ENCODE measurements at places on chromosomes 6 and 20.

DNA sequence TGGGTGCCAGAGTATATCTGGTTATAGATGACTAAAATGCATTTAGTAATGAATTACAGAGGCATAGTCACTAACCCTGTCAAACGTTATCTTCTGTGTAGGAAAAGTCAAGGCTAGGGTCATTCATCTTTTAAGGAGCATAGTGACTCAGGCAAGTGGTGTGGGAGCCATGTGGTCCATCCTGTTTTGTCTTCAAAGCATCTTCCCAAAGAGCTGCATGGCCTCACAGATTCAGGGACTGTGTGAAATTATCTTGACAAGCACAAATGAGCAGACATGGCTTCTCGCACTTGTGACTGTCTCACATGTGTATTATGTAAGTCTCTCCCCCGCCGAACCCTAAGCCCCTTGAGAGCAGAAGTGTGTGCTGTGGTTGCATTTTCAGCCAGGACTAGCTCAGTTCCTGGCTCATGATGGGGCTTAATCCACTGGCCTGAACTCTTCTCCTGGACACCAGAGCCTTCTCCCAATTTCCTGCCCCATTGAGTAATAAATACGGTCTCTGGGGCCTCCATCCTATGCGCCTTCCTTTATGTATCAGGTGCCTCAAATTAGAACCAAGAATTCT is 769.1 kb downstream of the QKI start:
- no peak for DNase-seq

GRCh38 chr6:37539171-37540028 is 39.7 kb upstream of the CCDC167 start:
- DNase-seq = no peak

DNA sequence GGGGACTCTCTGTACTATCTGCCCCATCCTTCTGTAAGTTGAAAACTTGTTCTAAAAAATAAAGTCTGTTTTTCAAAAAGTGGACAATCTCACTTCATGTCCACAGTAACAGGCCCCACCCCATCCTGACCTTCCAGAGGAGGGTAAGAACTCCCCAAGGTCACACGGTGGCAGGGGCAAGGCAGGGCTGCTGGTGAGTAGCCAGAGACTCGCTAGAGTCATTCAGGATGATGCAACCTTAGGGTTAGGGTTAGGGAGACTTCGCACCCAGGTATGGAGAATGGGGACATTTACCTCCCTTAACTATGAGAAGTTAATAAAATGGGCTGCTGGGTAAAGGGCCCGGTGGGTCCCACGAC is 15.4 kb downstream of the PEDS1 start:
- no peak for DNase-seq

DNA sequence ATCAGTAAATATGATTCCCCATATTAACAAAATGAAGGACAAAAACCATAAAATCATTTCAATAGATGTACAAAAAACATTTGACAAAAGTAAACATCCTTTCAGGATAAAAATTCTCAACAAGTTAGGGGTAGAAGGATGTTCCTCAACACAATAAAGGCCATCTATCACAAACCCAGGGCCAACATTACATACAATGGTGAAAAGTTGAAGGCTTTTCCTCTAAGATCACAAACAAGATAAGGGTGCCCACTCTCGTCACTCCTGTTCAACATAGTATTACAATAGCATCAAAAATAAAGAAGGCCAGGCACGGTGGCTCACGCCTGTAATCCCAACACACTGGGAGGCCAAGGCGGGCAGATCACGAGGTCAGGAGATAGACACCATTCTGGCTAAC is 22.6 kb upstream of the ASF1A start:
- DNase-seq = no peak

DNA sequence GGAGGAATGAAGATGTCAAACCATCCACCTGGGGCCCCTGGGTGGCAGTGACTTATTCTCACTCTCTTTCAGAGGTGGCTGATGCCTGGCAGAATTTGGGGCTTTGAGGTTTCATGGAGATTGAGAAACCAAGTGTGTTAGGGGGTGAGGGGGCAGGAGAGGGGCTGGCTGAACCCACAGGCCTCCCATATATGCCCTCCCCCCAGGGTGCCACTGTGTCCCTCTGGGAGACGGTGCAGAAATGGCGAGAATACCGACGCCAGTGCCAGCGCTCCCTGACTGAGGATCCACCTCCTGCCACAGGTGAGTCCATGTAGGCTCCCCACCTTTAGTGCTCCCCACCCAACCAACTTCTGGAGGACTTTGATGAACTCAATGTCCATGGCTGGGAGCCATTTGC is 7.6 kb downstream of the GLP1R start:
- DNase-seq = no peak

GRCh38 chr6:14123386-14124111 is 6.0 kb downstream of the CD83 start:
- DNase-seq = no peak

- DNase-seq = no peak
Measured at GRCh38 chr6:112049026-112049799, 4.7 kb upstream of the CCN6 start.

DNA sequence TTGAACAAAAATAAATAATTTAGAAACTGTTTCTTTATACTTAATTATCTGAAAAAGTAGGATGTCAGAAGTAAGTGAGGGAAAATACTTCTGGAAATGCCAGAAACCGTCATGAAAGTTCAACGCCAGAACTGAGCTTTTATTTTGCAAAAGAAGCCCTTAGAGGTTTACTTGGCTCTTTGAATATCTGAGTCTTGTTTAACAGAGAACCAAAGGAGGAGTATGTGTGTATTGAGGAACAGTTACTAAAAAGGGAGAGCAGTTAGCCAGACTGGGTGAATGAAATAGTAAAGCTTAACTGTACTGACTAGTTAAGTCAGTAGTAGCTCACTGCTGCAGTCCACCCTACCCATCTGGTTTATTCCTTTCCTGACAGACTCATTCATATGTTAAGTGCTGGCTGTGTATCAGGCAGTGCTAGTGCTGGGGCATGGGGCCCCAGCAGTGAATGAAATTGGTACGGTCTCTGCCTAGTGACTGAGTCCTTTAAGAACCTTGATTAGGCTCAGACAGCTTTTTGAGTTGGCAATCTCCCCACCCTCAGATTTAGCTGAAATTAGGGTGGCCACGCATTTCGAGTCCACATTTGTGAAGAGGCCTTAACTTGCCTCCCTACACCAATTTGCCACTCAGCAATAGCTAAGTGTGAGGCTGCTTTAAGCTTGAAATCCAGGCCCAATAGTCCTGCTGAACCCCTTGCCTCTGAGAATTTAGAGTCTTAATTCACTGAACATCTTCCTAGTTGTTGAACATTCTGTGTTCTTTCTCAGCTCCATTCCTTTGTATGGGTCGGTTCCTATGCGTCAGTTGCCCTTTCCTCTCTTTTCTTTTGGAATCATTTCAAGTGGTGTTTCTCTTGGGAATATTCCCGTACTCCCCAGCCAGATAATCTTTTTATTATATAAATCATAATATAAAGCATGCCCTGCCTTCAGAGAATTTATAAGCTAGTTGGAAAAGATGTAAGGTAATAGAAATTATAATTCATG is 20.2 kb downstream of the MAP3K4 start:
- no peak for DNase-seq
